ENCODE measurements at places on chromosomes 12 and 14. TPM values are rescaled to one million over a fixed set of nuclear protein-coding genes. Genes with fewer than 3 reads are reported as not detected.

DNA sequence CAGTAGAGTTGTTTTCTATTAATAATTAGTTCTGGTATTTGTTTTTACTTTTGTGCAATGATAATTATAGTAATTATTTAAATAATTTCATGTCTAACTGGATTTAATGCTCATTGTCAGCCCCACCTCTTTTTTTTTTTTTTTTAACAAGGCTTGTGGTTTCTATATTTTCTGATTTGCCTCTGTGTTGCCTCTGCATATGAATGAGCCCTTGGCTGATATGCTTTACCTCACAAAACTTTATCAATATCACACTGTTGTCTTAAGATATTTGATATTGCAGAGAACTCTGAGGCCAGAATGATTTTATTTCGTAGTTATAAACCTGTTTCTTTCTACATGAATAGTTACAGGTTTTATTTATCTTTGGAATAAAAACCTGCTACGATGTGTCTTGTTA is 116.2 kb upstream of the ATP2B1 start:
- DNase-seq, result no peak

- no peak for DNase-seq
Observed at GRCh38 chr12:50261654-50262053, 21.7 kb downstream of the LIMA1 start.

The ART4 gene
- 5.6 TPM for total RNA-seq

DNA sequence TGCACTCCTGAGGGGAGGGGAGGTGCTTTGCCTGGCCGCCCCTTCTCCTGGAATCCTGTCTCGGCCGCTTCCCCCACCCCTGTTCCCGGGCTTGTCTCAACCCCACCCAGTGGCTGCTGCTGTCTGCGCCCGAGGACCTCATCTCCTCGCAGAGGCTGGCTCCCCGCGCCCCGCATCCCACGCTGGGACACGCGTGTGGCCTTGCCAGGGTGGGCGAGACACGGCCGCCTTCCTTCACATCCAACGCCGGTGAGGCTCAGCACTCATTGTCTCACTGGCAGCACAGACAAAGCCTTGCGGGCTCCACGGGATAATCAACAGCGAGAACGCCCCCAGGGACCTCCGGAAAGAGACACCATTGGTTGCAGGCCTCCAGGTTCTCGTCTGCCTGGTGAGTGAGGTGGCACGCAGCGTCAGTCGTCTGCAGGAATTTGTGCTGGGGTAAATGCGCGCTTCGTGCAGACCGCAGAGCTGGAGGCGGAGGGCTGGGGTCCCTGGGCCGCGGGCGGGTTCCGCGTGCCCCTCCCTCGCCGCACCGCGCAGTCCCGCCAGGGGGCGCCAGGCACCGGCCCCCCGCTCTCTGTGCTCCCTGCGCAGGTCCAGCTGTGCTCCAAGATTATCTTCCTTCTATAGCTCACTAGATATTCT is 26.8 kb downstream of the CCDC177 start:
- DNase-seq, result no peak

The RTN1 gene
- 42.4 TPM for total RNA-seq

The KRT2 gene
- total RNA-seq, result not detected

The SVOP gene
- total RNA-seq, result not detected

DNA sequence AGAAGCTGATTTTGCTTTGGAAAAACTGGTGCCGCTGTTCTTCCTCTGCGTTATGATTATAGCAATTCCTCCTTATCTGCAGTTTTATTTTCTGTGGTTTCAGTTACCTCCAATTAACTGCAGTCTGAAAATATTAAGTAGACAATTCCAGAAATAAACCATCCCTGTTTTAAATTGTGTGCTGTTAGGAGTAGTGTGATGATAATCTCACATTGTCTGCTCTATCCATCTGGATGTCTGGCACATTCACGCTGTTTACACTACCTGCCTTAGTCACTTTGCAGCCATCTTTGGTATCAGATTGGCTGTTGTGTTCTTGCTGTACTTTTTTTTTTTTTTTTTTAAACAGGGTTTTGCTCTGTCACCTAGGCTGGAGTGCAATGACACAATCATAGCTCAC is 141.0 kb downstream of the GRIP1 start:
- no peak for DNase-seq

DNA sequence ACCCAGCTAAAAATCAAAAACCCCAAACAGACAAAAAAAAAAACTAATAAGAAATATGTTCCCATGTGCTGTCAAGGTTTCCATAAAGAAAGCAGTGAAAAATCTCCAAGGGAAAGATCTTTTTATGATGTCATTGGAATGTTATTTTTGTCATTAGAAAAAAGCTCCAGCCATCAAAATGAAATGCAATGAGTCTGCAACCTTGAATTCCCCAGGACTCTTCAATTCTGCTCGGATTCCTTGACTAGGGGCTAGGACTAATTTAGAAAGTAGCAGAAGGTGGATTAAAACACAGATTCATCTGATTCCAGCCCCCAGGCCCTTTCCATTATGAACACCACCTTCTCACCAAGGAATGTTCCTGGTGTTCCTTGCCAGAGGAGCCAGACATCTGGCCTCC is 6.0 kb upstream of the PCNX1 start:
- DNase-seq, result no peak

- DNase-seq, result no peak
Observed at GRCh38 chr12:126734710-126735109, 1532.3 kb upstream of the TMEM132C start.

DNA sequence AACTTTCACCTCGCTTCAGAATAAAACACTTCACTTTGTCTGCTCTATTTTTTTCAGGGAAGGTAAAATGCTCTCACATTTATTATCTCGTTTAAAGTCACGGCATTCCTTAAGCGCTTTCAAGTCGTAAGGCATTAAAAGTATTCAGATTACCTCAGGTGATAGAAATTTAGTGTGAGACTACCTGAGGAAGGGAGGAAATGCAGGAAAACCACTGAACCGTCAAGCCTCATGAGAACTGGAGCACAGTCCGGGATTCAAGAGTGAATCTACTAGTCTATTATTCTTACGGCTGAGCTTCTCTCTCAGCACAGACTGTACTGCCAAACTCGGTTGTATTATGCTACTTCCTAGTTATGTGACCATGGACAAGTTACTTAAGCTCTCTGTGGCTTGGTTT is 8.3 kb upstream of the PPFIBP1 start:
- no peak for DNase-seq

DNA sequence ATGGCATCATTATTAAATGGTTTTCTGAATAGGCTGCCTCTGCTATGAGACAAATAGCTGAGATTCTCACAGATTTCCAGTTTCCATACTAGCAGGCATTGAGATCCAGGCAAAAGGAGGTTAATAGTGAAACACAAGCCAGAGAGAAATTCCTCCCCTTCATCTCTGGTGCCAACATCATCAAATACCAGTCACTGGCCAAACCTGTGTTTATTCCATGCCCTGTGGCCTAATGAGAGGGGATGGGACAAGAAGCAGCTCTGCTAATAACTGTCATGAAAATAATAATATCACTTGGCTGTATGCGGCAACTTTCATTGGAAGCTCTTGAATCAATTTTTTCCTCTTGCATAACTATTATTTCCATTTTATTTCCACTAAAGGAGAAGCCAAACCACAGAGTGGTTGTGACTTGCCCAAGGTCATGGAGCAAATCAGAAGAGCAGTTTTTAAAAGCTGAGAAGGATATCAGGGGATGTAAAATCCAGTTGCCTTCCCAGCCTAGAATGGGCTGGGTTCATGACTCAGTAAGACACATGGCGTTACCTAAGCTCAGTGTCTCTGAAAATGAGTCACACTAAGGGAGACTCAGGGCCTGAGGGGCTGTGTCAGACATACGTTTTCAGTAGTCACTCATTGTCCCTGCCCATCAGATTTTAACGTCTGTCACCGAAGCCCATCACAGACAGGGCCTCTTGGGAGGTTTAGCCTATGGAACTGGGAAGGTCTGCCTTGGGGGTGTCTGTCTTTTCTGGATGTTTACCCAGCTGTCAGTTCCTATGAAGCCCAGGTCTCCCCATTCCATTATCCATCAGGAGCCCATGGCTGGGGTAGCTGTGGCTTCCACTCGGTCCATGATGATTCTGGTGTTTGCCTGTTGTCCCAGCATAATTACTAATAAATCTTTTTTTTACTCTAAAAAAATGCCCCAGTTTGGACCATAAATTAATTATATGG is 208.8 kb upstream of the EEA1 start:
- DNase-seq, result no peak

DNA sequence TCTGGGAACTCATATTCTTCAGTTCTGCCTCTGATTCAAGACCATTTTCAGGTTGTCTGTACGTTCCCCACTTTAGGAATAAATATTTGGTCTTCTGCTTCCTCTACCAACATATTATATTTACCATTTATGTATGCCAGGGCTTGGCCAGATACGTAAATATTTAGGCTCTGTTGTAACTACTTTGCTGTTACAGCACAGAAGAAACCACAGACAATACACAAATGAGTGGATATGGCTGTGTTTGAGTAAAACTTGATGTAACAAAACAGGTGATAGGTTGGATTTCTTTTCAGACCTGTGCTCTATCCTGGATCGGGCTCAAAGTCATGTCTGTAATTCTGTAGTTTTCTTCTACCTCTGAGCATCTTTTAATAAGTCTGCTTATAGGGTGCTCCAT is 37.5 kb downstream of the RAP1B start:
- DNase-seq, result no peak

DNA sequence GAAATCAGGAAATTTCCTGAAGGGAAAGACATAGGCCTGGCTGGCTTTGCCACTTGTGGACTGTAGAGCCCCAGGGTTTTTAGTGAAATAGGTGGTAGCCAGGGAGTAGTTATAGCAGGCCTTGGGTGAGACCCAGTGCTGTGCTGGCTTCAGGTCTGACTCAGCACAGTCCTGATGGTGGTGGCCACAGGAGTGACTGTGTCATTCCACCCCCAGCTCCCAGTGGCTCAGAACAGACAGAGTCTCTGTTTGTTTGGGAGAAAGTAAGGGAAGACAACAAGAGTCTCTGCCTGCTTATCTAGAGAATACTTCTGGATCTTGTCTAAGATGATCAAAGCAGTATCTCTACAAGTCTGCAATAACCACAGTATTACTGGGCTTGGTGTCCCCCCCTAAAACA is 27.5 kb upstream of the OR6J1 start:
- DNase-seq, result no peak

DNA sequence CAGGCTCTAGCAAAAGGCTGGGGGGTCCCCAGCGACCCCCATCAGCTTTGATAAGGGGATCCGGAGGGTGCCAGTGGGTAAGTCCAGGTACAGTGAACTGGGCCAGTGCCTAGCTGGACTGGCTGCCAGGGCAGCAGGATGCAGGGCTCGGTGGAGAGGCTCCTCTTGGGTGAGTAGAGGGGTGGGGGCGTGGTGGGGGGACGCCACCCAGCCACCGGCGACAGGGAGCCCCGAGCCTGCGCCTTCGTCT is 171 bp downstream of the RAPGEF3 start:
- DNase-seq, result no peak

The ABHD4 gene
- 44.8 TPM for total RNA-seq

All from aorta (tissue), 5 donors.